ENCODE measurements at places on chromosomes 11 and 22.

- DNase-seq, result no peak
Observed at GRCh38 chr11:46410021-46410420, 18.4 kb upstream of the CHRM4 start.

DNA sequence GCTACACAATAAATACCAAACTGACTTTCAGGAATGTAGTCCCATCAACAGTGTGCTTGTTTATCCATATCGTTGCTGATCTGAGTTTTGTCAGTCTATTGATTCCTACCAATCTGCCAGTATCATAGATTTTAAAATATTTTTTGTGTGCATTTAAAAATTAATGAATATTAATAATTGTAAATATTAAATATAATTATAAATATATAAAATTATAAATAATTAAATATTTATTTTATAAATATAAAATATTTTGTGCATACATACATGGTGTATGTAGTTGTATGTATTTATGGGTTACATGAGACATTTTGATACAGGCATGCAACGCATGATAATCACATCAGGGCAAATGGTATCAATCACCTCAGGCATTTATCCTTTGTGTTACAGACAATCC lies 53.6 kb downstream of the CUL5 start:
- DNase-seq, result no peak

- DNase-seq, result no peak
Observed at GRCh38 chr22:50233223-50233622, 11.6 kb downstream of the TUBGCP6 start.

DNA sequence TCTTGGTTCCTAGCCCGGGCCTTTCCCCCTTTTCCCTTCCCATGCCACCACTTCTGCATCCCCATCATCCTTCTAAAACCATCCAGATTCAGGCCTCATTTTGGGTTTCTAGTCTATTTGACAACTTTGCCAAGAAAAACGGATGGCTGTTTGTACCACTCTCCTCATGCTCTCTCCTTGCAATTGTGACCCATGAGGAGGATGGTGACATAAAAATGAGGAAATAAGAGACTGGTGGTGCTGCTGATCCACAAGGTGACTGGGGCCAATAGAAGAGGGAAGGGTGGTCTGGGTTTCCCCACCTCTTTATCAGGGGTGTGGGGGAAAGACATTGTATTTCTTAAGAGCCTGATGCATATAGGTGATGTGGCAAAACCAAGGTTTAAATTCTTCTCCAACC lies 1.0 kb downstream of the MS4A4A start:
- no peak for DNase-seq

DNA sequence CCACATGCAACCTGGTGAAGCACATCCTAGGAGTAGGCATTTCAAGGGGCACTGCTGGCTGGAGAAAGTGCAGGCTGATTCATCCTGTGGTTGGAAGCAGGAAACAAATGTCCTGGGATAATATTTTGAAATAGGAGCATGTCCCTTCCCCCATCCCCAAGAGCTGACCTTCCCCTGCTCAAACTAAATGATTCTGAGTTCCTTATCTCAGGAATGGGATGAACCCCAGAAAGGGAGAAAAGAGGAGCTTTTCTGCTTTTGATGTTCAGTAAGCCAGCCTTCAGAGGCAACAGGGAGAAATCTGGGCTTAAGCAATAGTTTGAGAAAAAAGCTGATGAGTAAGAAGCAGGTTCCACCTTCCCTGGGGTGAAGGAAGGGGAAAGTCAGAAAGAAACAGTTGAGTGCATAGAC lies 19.5 kb upstream of the SPON1 start:
- no peak for DNase-seq

DNA sequence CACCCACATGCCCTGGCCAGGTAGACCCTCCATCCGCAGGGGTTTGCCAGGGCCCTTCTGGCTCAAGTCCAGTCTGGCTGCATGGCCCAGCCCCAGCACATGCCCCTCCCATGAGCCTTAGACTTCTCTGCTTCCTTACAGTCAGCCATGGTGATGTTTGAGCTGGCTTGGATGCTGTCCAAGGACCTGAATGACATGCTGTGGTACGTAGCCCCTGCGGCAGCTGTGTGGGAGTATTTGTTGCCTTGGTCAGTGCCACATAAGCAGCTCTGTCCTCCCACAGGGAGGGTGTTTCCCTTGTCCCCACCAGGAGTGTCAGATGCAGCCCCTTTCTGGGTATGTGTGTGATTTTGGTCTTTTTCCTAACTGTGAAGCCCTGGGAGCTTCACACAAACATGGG lies 17.5 kb downstream of the CDC45 start:
- no peak for DNase-seq

GRCh38 chr11:126438691-126439090 lies 83.2 kb downstream of the ST3GAL4 start:
- no peak for DNase-seq

DNA sequence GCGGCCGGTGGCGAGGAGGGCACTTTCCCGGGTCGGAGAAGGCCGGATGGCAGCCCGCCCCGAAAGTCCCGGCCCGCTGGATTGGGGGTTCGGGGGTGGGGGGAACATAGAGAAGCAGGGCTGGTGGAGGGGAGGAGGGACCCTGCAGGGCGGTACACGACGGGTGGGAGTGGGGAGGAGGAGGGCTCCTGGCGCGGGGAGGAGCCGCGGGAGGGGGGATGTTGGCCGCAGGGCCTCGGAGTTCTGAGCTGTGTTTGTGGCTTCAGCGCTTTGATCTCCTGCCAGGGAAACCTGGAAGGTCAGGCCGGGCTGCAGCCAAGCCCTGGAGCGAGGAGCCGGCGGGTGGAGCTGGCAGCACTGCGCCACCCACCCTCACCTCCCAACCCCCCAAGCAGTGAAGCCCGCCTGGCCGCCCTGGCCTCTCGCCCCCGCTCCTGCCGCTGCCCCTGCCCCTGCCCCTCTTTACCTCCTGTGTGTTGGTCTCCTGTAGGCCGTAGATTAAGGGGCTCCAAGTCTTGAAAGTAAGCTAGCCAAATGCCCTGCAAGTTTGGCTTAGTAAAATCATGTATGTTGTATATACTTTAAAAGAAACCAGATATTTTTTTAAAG lies 30.9 kb downstream of the C22orf31 start:
- no peak for DNase-seq

DNA sequence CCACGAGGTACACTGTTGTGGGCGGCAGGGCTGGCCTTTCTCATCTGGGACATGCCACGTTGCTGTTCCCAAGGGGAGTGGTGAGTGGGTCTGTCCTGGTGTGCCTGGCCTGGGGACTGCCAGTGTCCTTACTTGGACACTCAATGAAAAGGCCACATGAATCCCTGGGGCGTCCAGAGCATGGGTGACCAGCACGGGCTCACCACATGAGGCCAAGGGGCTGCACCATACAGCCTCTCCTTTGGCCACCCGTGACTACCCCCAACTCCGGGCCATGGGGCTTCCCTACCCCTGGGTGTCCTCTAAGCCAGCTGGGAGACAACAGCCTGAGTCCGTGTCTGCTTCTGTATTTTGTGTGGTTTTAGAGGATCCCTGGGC lies 20.2 kb upstream of the TXNRD2 start:
- no peak for DNase-seq

GRCh38 chr22:23058481-23059283 lies 11.6 kb upstream of the GNAZ start:
- DNase-seq, result no peak

DNA sequence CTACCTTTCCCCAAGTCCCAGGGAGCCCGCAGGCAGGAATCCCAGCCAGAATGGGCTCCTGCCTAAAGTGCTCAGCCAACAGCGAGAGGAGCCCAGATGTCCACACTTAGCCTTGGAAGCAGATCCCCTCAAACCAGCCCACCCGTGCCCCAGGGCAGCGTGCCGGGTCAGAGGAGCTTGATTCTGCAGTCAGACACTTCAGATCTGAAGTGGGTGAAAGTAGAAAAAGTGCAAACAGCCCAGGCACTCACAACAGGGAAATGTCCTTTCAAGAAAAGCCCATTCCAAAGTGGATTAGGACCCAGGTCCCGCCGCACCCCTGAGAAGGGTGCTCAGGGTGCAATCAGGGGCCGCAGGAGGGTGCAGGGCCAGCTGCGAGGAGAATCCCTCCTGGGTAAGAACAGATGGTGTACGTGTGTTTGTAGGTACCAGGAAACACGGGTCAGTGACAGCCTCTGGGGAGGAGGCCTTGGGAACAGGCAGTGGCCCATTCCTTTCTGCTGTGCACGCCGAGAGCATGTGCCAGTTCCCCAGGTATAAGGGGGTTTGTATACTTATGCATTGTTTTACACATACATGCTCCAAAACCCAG lies 17.7 kb downstream of the ELFN2 start:
- DNase-seq, result no peak

GRCh38 chr11:134571301-134571700 lies 159.3 kb upstream of the B3GAT1 start:
- no peak for DNase-seq

DNA sequence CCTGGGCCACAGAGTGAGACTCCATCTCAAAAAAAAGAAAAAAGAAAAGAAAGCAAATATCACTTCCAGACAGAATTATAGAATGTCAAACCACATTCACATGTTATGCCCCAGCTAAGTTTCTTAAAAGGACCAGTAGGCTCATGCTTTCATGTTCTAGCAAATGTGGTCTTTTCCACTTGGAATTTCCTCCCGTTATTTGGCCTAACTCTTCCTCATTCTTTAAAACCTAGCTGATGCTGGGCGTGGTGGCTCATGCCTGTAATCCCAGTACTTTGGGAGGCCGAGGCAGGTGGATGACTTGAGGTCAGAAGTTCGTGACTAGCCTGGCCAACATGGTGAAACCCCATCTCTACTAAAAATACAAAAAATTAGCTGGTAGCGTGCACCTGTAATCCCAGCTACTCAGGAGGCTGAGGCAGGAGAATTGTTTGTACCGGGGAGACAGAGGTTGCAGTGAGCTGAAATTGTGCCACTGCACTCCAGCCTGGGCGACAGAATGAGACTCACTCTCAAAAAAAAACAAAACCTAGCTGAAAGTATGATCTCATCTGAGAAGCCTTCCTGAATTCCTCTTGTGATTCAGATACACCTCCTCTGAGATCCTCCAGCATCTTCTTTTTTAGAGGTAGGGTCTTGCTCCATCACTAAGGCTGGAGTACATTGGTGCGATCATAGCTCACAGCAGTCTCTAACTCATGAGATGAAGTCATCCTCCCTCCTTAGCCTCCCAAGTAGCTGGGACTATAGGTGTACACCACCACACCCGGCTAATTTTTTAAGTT lies 50.4 kb downstream of the FCHSD2 start:
- DNase-seq, result no peak

DNA sequence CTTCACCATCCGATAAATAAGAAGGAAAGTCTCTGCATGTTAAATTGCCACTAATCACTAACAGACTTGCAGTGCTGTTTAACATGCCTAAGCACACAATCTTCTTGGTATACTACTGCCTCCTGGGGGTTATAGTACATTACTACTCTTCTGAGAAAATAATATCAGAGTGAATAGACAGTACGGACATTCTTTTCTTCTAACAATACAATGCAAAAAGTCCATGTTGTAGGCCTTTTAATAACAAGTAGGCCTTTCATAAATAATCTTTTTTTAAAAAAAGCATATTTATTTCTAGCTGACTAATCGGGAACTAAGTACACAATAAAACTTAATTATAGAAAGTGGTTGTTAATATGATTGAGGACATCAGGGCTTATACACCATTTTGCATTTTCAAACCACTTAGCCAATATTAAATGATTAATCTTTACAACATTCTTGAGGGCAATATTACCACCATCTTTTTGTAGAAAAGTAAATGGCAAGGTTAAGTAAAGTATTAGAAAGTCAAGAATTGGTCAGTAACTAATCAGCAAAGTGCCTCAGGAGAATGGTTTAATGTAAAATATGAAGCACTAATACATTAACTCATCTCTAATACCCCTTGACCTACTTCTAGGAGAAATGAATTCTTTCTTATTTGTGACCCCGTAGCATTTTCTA lies 84.7 kb downstream of the TTC28 start:
- DNase-seq, result peak; percentile 51

- no peak for DNase-seq
Observed at GRCh38 chr22:48432781-48433518, 1394.7 kb downstream of the BRD1 start.
